ENCODE measurements at places on chromosomes 16 and 17.

DNA sequence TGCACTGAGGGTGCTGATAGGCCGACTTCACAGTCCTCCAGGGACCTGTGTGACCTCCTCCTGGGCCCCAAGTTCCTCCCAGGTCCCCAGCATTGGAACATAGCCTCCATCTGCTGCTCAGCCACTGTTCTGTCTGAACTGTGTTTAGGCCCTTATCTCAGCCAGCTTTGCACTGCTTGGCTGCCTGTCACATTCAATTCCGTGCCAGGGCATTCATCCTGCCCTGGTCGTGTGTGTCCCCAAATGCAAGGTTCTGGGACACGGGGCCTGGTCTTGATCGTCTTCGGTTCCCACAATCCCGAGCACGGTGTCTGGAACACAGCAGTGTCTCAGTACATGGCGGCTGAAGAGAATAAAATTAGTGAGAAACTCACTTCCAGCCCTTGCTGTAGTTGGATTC, 69.9 kb upstream of the NFAT5 start:
- no peak for DNase-seq

DNA sequence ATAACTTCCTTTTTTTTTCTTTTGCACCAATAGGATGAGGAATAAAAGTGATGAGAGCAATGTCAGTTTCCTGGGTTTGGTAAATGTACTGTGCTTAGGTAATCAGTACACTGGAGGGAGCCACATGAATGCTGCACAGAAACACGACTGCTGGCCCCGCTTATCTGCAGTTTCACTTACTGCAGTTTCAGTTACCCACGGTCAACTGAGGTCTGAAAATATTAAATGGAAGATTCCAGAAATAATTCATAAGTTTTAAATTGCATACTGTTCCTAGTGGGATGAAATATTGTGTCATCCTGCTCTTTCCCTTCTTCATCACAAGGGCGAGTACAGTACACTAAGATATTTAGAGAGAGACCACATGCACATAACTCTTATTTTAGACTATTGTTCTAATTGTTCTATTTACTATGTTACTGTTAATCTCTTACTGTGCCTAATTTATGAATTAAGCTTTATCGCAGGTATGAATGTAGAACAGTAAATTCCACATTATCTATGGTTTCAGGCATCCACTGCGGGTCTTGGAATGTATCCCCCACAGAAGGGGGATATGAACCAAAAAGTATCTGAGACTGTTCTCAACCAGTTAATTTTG, 6.4 kb upstream of the LGALS3BP start:
- peak; percentile 51 for DNase-seq

DNA sequence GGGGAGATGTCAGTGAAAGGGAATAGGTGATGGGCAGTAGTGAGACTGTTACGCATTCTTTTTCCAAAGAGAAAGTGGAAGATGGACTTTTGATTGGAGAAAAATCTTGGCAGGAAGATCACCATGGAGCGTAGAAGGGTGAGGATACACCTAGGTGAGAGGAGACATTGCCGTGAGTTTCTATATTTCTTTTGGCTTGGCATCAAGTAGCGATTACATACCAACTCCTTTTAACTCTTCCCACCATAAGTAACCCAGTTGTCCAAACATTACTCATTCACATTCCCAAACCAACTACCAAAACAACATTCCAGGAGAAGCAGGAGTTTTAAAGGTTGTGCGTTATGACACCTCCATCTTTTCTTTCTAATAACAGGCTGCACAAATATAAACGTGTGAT, 10.7 kb upstream of the KRT28 start:
- DNase-seq, result no peak

DNA sequence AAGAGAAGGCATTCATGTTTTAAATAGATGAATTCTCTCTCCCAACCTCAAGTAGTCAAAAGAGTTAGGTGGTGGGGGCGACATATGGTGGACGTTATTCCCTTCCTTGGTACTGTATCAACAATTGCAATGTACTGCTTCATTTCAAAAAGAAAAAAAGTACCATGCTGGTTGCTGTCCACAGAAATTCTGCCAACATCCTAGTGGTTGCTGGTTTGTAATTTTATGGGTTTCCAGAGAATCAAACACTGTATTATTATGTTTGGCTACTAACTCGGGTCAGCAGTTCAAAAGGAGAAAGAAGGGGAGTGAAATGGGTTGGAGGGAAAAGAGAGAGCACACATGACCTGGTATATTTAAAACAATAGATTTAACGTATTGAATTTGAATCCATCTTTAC, 61.1 kb upstream of the KCNJ16 start:
- no peak for DNase-seq

Data from NCI-H510A treated with DMSO at 0.1 percent for 48 hours (cell line).